ENCODE measurements at places on chromosomes 3 and 15. TPM values are rescaled to one million over a fixed set of nuclear protein-coding genes. Genes with fewer than 3 reads are reported as not detected.

The SOX14 gene
- not detected for polyA plus RNA-seq

The GOLGA8H gene
- 0.36 TPM for polyA plus RNA-seq

The CDHR4 gene
- polyA plus RNA-seq = not detected

The GOLGA6L9 gene
- 1.2 TPM for polyA plus RNA-seq

The IMPG2 gene
- polyA plus RNA-seq = not detected

The UBE2E1 gene
- polyA plus RNA-seq = 95.3 TPM

The ATP2B2 gene
- polyA plus RNA-seq = not detected

The RHOV gene
- polyA plus RNA-seq = 5.2 TPM

The NR2E3 gene
- 5.4 TPM for polyA plus RNA-seq

The FBXO45 gene
- 4.8 TPM for polyA plus RNA-seq

The GOLGA8S gene
- 0.03 TPM for polyA plus RNA-seq

The RLBP1 gene
- polyA plus RNA-seq = not detected

The GOLGA6L7 gene
- polyA plus RNA-seq = 0.60 TPM
